ENCODE measurements at places on chromosomes 11 and 22.

- no peak for DNase-seq
Observed at GRCh38 chr11:111229604-111230003, 15.9 kb upstream of the POU2AF2 start.

- DNase-seq: no peak
Observed at GRCh38 chr22:39935116-39935515, 25.1 kb upstream of the TMA7B start.

GRCh38 chr22:23698094-23698493 is 7.3 kb downstream of the RGL4 start:
- DNase-seq: no peak

GRCh38 chr11:60168306-60168705 is 14.6 kb downstream of the MS4A6A start:
- no peak for DNase-seq

DNA sequence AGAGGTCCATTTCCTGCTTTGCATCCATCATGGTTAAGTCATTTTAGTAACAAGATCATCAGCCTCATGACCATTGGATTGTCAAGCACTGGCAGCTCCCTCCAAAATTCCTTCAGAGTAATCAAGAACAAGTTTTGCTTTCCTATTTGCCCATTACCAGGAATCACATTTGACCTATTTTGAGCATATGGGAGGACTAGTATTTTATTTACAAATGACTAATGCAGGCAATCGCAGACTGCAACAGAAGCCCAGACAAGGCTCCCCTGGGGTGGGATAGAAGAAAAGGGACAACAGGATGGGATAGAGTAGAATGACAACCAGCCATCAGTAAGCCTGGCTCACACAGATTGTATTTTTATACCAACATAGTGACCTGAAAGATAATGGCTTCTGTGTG is 9.1 kb downstream of the MMP10 start:
- no peak for DNase-seq

DNA sequence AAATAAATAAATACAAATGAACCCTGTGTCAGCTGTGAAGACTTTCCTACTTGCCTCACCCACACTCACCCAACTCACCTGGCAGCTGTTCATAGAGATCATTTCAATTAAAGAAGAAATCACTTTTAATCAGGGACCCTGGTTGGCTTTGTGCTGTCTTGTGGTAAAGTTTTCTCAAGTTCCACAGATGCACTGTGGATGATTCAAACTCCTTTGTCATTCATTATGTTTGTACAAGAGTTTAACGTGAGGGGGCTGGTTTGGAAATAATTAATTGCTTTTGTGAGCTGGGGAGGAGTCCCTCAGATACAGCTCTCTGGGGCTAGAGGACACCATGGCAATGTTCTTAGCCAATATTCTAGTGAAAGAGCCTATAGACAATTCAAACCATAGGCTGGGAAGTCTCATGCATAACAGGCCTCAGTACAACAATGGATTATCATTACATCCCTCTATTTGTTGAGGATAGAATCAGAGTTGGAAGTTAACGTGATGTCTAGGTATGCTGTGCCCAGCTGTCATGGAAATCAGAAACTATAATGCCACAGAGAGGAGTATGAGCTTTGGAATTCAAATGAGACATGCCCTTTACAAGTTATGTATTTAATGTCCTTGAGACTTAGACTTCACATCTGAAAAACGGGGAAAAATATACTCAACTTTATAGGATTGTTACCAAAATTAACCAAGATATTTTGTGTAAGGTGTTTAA is 698.5 kb downstream of the KCNA4 start:
- DNase-seq: no peak

DNA sequence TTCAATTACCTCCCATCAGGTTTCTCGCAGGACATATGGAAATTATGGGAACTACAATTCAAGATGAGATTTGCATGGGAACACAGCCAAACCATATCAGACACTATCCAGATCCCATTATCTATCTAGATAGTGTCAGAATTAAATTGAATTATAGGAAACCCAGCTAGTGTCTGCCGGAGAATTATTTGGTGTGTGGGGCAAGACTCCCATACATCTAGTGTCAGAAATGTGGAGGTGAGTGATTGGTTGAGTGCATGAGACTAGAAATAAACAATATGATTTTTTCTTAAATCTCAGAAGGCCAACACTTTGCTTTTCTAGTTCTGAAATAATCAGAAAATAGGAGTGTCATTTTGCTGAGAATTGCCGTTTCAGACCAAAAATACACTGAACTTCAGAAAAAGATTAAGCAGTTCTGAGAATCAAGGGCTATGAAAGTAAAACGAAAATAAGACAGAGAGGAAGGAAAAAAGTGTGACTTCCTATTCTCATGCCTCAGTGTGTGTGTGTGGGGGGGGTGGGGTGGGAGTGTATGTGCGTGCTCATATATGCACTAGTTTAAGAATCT is 21.3 kb downstream of the CASP12 start:
- no peak for DNase-seq

DNA sequence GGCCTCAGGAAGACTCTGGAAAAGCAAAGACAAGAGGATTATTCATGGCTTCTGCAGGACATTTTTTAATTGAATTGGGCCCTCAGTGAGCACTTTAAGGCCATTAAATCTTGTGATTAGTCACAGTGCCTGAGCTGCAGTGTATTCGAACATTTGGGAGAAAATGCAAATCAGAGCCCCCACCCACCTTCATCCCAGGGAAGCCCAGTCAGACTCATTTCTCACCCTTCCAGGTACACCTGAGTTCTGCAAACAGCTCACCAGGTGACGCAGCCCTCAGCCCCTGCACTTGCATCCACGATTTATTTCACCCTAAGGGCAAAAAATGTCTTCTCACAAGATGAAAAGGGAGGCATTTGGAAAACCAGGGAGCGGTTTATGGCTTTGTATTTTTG is 128.7 kb downstream of the MPPED1 start:
- peak; percentile 4 for DNase-seq

DNA sequence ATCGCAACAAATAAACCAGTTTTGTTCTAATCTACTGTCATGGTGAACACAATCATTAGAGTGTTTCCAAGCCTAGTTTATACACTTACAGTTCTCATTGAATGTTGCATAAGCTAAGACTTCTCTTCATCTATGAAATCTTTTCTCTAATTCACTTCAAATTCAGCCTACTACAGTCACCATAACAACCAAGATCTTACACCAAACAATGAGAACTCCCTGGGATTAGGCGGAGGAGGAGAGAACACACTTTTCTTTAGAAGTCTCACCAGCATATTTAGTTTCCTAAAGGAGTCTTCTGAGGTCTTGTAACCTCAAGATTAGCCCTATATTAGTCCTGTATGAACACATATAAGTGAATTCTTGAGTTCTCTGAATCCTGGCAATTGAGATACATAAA is 1889.7 kb downstream of the LRRC4C start:
- no peak for DNase-seq

GRCh38 chr22:28904211-28904896 is 21.0 kb downstream of the ZNRF3 start:
- no peak for DNase-seq

DNA sequence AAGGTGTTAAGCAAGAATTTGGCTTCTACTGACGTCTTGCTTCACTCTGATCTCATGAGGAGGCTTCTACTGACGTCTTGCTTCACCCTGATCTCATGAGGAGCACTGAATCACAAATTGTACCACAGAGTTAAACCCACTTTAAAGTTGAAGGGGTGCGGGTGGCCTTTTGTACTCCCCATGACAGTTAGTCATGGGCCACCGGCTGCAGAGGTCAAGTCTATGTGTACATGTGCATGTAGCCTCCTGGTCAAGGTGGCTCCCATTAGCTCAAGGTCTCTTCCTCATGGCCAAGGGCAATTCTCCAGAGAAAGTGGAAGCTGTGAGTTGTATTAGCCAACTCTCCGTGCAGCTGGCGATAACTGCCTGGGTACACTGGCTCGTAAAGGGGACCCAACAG is 23.1 kb upstream of the FZD4 start:
- DNase-seq: no peak

DNA sequence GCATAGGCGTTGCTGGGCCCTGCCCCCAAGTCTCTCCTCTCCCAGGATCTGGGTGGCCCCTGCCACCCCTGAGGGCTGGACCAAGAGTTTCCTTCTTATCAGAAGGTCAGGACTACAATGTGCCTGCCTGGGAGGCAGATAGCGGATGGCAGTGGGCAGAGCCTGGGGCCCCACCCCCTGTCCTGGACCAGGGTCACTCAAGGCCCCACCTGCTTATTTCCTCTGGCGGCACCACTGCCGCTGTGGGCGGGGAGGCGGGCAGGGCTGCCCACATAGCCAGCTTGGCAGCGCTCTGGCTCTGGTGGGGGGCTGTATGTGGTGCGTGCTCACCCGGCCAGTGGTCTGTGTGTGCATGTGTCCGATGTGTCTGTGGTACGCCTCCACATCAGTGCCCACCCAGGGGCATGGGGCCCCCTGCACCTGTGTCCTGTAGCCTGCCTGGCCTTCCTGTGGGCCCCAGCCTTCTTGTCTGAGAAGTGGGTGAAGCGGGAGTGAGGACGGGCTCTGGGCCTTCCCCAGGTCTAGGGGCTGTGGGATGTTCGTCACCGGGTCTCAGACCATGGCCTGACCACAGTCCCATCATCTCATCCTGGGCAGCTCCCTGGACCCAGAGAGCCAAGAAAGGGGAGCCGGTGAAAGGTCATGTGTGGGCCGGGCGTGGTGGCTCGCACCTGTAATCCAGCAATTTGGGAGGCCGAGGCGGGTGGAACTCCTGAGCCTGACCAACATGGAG is 3.0 kb downstream of the GAS2L1 start:
- DNase-seq: peak; percentile 54

DNA sequence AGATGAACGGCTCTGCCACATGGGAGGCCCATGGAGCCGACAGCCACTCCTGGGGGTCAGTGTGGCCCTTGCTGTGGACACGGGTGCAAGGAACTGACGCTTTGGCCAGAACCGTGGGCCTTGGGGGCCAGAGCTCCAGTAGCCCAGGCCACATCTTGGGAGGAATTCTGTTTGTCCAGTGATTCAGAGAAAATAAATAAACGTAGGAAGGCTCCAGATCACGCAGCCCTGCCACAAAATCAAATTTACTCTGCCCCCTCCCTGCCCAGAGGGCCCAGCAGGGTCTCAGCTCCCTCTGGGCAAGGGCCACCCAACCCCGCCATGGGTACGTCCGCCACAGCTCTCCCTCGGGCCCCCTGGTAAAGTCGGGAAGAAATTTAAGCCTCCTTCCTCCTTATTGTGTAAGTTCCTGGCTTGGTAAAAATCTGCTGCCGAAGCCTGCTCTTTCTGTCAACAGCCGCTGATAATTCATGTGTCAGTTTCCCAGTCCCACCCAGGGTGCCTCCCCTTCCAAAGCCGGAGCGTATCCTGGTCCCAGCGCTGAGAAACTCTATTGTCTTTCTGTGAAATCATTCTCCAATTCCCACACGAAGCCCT is 6.9 kb upstream of the MUC5AC start:
- DNase-seq: peak; percentile 37

- no peak for DNase-seq
Observed at GRCh38 chr22:44220727-44221680, 40.3 kb downstream of the PARVG start.

DNA sequence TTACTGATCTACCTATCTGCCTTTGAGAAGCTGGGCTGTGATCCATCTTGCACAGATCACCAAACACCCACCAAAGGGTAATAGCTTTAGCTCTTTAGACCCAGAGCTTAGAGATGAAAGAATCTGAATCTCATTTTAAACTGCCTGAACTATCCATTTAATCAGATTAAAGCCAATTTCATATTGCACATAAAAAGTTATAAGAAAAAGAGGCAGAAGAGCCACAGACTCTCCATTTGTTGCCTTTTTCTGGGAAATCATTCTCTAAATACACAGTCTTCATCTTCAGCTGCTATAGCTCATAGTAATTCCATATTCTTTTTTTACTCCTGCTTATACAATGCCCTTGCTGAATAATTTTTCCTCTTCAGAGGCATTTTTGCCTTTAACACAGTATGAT is 271.2 kb downstream of the DLG2 start:
- DNase-seq: no peak

GRCh38 chr22:27927608-27928007 is 8.6 kb upstream of the PITPNB start:
- DNase-seq: no peak

- no peak for DNase-seq
Observed at GRCh38 chr22:40178417-40179409, 988 bp downstream of the TNRC6B start.

DNA sequence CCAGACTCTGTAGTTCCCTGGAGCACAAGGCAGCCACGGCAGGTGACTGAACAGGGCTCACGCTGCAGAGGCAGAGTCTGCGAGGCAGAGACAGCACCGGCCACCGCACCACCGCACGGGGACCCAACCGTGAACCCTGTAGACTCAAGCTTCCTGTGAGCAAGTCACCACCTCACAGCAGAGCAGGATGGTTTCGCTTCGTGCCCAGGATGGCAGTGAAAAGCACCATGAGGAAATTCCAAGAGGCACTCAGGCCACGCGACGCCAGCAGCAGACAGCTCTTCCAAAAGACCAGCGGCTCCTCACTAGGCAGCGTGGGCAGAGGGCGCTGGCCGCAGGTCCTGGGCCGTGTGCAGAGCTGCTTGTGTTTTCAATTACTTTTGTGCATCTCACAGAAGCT is 24.5 kb downstream of the BRD1 start:
- no peak for DNase-seq

DNA sequence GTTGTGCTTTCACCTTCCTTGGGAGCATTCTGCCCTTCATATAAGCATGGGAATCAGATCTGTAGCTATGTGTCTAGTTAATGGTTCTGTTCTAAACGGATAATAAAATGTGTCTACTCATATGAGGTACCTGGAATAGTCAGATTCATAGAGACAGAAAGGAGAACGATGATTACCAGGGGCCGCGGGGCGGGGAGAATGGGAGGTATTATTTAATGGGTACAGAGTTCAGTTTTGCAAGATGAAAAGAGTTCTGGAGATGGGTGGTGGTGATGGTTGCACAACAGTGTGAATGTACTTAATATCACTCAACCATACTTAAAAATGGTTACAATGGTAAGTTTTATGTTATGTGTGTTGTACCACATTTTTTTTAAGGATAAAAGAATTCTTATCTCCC is 10.0 kb upstream of the ABCC8 start:
- no peak for DNase-seq

DNA sequence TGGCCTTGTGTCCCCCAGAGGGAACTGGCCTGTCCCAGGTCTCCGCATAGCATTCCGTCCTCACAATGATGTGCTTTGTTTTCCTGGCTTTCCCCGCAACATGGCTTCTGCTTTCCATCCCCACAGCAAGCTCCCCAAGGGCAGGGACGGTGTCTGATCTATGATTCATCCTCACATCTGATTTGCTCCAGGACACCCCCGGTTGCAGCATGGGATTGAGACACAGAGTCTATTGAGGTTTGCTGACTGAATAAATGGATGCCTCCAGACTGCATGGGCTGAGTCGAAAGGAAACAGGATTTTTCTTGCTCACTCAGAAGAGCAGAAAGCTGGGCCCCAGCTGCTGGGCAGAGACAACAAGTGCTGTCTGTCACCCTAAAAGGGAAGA is 40.2 kb downstream of the LMO1 start:
- no peak for DNase-seq

DNA sequence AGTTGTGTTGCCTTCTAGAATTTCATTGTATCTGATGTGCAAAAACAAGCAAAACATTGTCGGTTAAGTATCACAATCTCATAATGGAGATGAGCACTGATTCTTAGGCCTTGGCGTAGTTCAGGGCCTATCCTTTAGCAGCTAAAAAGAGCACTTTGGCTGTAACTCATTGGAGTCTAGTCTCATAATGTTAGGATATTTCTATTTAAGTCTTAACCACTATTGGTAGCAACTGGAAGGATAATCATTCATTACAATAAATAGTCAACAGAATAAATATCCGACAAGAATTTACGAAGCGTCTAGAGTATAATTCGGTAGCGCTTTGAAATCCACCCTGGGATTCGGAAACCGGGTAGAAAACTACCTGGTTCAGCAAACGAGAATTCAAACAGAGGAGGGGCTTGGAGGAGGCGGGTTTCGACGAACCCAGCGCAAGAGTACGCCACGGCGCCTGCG is 461 bp upstream of the EED start:
- DNase-seq: peak; percentile 89
